ELF-1 (cell line): ENCODE measurements at places on chromosomes 2 and 18.

- DNase-seq, result no peak
Observed at GRCh38 chr2:35989040-35989439, 366.5 kb upstream of the CRIM1 start.

- DNase-seq, result no peak
Observed at GRCh38 chr18:13026583-13027270, 35.6 kb downstream of the CEP192 start.

DNA sequence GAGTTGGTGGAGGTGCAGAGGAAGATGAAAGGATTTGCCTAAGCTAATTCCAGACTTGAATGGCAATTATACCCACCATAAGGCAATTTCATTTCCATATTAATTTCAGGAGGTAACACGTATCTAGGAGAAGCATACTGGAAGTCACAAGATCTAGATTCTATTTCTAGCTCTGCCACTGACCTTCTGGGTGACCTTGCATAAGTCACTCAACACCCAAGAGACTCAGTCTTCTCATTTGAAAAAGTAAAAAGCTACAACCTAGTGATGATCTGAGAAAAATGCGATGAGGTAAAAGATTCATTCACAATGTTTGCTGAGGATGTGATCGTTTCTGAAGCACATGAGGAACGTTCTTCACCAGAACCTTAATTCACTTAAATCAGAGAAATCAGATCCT lies 55.9 kb downstream of the GRB14 start:
- DNase-seq, result no peak

- peak; percentile 3 for DNase-seq
Observed at GRCh38 chr2:3076848-3077642, 300.6 kb downstream of the EIPR1 start.

DNA sequence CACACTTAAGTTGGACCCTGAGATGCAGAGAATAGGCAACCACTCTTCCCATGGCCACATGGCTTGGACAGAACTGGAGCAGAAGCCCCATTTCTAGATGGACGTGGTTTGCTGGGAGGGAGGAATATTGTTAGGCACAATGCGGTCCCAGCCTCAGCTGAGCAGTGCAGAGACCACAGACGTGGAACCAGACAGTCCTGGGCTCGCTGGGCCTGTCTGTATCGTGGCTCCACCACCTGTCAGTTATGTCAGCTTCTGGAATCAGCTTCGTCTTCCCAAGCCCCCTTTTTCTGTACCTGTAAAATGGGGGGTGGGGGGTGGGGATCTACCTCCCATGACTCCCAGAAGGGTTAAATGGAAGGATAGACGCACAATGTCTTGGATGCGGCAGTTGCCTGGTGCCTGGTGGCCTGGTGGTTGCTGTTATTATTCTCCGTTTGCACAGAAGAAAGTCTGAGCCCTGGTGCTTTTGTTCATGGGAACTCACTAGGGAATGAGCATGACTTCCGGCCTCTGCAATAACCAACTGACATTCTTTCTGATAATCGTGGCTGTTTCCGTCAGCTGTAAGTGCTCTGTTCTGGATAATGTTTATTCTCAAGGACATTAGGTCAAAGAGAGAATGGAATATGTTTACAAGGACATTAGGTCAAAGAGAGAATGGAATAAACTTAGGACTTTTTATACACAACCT lies 31.4 kb downstream of the COLEC11 start:
- DNase-seq, result no peak

GRCh38 chr18:34740101-34740500 lies 30.0 kb downstream of the DTNA start:
- no peak for DNase-seq

DNA sequence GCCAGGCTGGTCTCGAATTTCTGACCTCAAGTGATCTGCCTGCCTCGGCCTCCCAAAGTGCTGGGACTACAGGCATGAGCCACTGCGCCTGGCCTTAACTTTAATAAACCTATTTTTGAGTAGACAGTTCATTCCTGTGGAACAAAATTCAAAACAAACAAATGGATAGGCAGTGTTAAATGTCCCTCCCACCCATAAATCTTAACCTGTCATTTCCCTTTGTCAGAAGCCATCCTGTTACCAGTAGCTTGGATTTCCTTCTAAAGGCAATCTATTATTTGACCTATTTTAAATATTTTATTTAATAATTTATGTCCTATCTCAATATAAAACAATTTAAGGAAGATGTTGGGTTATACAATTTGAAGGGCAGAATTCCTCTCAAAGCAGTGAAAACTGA lies 6.6 kb upstream of the C2orf72 start:
- DNase-seq, result no peak

- peak; percentile 11 for DNase-seq
Observed at GRCh38 chr2:44267796-44268648, 7.3 kb upstream of the SLC3A1 start.

DNA sequence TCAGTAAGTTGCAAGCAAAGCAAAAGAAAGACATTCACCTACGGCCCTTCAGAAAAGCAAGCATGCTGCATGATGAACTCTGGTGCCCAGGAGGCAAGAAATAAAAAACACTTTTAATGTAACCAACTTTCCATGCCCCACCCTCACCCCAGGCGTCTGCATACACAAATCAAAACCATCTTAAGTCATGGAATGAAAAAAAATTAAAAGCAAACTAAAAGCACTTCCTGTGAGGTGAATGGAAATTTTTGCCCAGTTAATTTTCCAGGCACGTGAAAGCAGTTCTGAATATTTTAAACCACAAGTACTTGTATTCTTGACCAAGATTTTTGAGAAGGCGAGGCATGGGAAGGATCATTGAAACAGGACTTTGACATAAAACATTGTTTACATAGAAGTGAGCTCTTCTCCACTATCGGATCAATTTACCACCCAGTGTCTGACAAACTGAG lies 2.5 kb upstream of the ICOS start:
- DNase-seq, result no peak

DNA sequence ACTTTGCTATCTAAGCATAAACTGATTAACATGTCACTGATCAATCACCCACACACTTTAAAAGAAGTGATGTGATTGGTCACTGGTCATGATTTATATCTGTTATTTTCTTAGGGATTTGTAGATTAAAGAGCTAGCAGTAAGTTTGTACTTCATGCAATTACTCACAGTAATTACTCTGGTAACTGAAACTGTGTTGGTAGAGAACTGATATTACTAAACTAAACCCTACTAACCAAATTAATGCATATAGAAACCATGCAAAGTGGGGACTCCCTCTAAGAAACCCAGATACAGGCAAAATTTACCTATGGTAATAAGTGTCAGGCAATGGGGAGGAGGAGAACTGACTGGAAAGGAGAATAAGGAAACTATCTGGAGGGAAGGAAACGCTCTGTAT lies 44.8 kb upstream of the C2orf15 start:
- no peak for DNase-seq

DNA sequence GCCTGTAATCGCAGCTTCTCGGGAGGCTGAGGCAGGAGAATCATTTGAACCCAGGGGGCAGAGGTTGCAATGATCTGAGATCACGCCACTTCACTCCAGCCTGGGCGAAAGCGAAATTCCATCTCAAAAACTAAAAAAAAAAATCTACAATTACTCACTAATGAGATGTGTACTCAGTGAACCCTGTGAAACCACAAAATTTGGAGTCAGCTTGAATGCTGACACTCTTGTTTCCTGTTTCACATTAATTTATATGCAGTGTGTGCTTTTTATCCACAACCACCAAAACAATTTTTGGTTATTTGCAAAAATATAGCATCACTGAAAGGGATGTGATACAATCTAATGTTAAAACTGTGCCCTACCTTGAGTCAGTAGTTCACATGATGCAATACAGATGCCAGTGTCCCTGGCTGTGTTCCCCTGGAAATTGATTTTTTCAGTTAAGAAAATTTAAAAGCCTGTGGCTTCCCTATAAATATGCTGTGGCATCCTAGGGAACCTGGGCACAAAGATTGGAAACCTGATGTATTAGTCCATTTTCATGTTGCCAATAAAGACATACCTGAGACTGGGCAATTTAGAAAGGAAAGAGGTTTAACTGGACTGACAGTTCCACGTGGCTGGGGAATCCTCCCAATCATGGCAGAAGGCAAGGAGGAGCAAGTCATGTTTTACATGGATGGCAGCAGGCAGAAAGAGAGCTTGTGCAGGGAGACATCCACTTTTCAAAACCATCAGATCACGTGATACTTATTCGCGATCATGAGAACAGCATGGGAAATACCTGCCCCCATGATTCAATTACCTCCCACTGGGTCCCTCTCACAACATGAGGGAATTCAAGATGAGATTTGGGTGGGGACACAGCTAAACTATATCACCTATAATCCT lies 337.5 kb upstream of the NT5C1B start:
- DNase-seq, result no peak

DNA sequence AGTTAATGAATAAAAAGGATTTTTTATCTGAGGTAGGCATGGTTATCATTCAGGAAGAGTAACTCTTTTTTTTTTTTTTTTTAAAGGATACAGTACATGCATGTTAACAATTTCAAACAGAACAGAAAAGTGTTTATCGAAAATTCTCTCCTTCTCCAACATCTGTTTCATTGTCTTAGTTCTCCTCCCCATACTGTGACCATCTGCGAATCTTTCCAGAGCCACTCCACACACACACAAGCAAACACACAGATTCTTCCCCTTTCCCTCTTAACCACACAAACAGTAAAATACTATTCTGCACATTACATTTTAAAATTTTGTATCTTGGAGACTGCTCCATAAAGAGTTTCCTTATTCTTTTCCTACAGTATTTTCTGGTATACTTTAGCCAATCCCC lies 38.0 kb downstream of the NPC1 start:
- no peak for DNase-seq

DNA sequence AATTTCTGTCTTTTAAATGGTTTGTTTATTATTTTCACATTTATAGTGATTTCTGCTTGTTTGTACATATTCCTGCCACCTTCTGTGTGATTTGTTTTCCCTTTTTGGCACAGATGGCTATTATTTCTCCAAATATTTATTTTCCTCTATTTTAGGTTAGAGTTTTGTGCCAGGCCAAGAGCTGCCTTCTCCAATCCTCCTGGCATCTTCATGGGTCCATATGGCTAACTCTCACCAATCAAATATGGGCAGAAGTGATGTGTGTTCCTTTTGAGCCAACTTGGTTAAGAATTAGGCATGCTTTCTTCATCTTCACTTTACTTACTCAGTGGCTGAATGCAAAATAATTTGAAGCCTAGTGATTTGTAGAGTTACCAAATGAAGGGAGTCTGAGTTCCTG lies 697.1 kb upstream of the CELF4 start:
- DNase-seq, result no peak

- DNase-seq, result no peak
Observed at GRCh38 chr2:3040496-3041140, 337.0 kb downstream of the EIPR1 start.
